ENCODE measurements at places on chromosomes 2 and 18.

GRCh38 chr2:171281110-171281509 lies 120.4 kb upstream of the TLK1 start:
- no peak for DNase-seq

DNA sequence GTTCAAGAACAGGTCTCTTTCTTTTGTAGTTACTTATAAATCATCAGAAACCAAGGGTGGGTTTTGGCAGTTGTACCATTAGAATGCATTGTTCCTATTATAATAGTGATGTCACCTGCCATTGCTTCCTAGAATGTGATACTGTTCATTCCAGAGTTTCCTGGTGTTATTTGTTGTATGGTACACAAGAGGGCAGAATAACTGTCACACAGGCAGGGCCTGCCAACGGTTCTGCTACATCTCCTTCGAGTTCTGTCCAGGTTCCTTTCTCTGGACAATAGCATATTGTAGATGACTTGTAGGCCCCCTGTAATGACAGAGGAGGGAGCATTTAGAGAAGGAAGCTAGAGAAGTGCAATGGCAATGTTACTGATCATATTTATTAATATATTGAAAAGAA lies 98.3 kb downstream of the KLHL14 start:
- DNase-seq = no peak

DNA sequence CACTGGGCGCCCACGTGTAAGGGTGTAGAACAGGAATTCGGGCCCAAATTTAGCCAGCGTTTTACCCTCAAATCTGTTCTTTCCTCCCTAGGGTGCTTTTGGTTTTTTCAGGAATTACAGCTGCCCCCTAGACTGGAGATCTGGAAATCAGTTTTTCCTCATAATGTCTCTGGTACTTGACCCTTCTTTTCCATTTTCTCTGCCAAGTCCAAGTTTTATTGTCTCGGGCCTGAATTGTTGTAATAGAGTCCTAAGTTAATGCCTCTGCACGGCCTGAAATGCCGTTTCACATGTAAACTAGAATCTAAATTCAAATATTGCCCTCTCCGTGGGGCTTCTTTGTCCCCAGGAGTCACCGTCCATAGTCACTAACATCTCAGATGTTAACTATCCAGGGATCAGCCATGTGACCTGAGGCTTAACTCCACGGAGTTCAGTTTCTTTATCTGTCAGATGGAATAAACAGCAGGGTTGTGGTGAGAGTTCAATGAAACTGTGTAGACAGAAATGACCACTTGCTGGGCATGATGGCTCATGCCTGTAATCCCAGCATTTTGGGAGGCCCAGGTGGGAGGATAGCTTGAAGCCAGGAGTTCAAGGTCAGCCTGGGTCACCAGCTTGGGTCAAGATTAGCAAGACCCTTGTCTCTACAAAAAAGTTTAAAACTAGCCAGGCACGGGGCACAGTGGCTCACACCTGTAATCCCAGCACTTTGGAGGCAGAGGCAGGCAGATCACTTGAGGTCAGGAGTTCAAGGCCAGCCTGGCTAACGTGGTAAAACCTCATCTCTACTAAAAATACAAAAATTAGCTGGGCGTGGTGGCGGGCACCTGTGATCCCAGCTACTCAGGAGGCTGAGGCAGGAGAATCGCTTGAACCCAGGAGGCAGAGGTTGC lies 12.7 kb upstream of the CABLES1 start:
- DNase-seq = no peak

DNA sequence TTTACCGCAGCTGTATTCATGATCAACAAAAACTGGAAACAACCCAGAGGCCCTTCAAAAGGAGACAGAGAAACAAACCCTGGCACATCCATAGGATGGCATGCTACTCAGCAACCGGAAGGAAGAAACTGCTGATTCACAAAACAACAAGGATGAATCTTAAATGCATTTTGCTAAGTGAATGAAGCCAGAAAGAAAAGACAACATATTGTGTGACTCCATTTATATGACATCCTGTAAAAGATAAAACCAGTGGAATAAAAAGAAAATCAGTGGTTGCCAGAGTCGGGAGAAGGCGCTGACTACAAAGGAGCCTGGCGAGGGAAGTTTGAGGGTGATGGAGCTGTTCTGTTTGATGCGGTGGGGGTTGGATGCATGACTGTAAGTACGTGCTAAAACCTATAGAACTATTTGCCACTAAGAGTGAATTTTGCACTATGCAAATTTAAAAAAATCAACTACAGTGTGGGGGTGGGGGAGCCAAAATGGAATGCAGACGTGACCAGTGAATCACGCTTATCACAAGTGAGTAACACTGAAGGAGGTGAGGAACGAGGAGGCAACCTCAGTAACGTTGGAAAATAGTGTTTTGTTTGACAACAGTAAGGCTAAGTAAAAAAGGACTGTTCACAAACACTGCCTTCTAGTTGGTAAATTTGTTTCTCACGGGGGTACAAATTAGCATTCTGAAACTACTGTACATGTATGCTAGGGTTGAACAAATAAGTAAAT lies 108.9 kb downstream of the INHBB start:
- DNase-seq = no peak

GRCh38 chr2:102619414-102620319 lies at the start of gene SLC9A2:
Gene SLC9A2 (plus strand): TSS chr2:102619553. CDS start chr2:102619849, 296 bp downstream.
- DNase-seq = peak; percentile 65

DNA sequence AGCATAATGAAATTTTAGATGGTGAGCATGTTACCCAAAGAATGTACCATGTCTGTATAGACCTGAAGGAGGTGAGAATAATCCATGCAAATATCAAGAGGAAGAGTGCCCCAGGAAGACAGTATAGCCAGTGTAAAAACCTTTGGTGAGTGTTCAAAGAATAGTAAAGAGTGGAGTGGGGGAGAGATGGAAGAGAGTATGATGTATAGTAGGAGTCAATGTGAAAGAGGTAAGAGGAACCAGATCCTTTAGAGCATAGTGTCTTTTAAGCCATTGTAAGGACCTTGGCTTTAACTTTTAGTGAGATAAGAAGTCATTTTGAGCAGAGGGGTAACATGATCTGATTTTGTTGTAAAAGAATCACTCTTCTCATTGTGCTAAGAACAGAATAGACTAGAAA lies 1052.3 kb upstream of the ZEB2 start:
- no peak for DNase-seq

- DNase-seq = no peak
Observed at GRCh38 chr2:196846295-196846694, 37.1 kb upstream of the C2orf66 start.

GRCh38 chr18:62337336-62337735 lies 12.2 kb downstream of the TNFRSF11A start:
- DNase-seq = no peak

DNA sequence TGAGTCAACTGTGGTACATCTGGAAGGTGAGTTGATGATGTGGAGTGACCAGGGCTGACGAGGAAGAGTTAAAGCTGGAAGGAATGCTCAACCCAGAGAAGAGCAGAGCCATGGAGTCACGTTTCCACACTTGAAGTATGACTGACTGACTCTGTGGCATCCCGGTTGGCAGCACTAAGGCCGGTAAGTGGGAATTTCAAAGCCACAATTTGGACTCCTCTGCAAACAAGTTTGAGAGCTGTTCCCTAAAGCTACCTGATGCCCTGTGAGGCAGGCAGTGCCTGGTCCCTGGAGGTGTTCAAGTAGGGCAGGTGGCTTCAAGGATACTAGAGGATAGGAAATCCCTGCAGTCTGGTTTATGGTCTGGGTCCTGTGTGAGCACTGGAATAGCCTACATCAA lies 69.3 kb upstream of the ITGB6 start:
- DNase-seq = no peak

- DNase-seq = peak; percentile 26
Observed at GRCh38 chr2:239882781-239883180, 142.4 kb downstream of the NDUFA10 start.

DNA sequence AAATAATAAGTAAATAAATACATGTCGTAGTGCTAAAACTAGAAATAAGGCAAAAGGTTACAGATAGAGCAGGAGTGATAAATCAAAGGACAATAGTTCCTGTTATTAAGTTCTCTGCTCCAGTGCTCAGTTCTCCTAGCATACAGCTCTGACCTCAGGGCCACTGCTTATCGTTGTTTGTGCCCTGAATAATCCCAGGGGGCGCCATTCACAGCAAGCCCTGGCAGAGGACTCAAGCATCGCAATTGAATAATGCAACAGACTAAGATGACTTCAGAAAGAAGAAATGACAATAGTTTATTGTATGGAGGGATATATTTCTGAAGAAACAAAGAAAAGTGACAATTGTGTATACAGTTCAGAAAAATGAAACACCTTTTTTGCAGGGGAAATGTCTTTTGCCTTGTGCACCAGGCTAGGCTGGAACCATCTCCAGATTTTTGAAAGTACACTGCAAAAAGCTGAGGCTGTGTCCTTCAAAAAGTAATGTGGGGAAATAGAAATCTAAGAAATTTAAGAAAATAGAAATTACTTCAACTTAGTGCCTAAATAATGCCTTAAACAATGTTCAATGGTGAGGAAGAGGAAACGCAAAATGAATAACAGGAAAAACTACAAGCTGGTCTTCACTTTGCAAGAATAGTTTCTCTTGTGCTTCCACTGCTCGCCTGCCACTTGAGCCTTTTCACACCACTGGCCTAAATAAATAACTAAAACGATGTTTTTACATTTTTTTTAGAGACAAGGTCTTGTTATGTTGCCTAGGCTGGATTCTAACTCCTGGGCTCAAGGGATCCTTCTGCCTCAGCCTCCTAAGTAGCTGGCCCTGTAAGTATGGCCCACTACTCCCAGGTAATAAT lies 19.0 kb upstream of the CCNYL1 start:
- DNase-seq = peak; percentile 70

GRCh38 chr2:72057308-72057707 lies 90.4 kb downstream of the CYP26B1 start:
- DNase-seq = no peak

DNA sequence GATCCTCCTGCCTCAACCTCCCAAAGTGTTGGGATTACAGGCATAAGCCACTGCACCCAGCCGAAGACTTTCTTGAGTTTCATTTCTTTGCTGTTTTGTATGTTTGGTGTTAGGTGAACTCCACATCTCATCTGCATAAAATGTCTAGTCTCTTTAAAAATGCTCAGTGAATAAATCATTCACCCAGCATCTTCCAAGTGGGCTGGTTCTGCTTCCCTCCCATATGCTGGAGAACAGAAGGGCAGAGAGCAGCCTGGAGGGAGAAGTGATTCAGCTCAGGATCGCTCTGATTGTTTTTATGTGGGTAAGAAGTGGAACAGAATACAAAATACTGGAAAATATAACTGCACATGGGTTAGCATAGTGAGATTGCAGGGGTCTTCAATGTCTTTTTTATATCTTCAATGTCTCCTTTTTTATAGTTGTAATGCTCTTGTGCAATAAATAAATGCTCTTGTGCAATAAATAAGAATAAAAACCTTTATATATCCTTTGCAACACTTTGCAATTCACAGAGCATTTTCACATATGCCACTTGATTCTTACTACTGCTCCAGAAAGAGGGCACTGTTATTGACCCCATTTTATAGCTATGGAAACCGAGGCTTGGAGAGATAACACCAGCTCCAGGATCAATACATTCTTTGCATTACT lies 253.0 kb upstream of the NCKAP5 start:
- DNase-seq = no peak

DNA sequence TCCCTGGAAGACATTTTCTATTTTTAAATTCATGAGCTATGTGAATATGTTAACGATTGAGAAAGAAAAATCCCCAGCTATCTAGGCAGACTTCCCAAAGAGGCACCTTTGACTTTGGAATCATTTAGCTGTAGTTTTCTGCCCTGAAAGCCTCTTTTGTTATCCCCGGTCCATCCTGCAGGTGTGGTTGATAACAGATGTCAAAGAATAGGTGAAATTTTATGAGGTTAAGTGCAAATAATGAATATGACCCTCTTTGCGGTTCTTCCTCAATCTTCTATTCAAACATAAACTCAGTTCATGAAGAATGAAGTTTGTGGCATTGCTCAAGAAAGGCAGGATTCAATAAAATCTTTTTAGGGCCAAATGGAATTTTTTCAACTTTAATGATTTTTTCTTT lies 51.6 kb upstream of the ATP8B1 start:
- no peak for DNase-seq

DNA sequence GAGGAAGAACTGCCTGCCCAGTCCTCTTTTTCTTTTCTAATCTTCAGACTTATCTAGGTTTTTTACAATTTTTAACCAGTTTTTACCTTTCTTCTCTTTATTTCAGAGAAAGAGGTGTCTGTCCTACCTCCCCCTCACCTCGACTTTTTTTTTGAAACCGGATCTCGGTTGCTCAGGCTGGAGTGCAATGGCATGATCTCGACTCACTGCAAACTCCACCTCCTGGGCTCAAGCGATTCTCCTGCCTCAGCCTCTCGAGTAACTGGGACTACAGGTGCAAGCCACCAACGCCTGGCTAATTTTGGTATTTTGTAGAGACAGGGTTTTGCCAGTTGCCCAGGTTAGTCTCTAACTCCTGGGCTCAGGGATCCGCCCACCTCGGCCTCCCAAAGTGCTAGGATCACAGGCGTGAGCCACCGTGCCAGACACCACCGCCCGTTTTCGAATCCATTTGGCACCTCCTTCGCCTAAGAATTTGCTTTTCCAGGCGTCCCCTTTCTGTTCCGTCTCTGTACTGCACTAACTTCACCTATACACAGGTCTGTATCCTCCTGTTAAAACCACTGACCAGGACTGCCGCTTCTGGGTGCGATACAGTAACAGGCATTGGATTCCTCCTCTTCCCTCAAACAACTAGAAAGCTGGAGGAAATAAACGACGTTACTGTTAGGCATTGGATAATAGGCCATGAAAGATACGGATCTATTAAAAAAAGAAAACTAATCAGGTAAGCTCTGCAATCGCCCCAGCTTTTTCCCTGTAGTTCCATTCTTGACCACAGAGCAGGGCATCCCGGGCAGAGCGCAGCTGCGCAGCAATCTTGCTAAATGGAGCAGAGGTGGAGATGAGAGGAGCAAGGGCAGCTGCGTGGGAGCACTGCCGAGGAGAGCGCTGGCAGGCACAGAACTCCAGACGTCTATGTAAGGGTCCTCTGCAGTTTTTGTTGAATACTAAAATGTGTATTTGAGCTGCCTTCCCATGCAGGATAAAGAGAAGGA lies 69.9 kb downstream of the ZC3H6 start:
- DNase-seq = no peak

DNA sequence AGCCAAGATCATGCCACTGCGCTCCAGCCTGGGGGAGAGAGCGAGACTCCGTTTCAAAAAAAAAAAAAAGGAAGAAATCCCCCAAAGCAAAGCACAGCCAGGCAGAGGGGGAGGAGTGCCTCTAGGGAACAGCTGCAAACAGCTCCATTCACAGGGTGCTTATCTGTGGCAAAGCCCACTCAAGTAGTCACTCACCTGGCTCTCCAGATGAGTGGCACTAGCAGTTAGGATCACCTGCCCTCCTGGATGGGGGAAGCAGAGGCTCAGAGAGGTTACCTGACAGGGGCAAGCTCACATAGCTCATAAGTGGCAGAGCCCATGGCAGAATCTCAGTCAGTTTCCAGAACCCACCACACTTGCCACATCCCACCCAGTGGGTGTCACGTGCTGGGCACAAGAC lies 30.3 kb downstream of the TFCP2L1 start:
- DNase-seq = peak; percentile 40

GRCh38 chr2:118122594-118123281 lies 34.5 kb downstream of the INSIG2 start:
- DNase-seq = no peak

GRCh38 chr18:1916869-1917523 lies 654.3 kb downstream of the METTL4 start:
- no peak for DNase-seq

All from islet precursor cell (in vitro differentiated cells).